ENCODE measurements at places on chromosomes 13 and 19.
A peak's percentile ranks its signal among the peaks of the same experiment; 100 is the strongest.

GRCh38 chr13:48687249-48687648 is 33.5 kb downstream of the CYSLTR2 start:
- no peak for DNase-seq

GRCh38 chr13:75419656-75420055 is 62.3 kb downstream of the TBC1D4 start:
- no peak for DNase-seq

GRCh38 chr19:10292789-10293636 is 3.3 kb downstream of the ICAM5 start:
- no peak for DNase-seq

GRCh38 chr13:98541701-98542203 is 35.2 kb downstream of the STK24 start:
- DNase-seq = no peak

- no peak for DNase-seq
These were observed 22.0 kb downstream of the GPX4 start for GRCh38 chr19:1125601-1126467.

GRCh38 chr13:36192166-36192565 is 22.2 kb downstream of the SOHLH2 start:
- no peak for DNase-seq

- no peak for DNase-seq
These were observed 16.2 kb downstream of the TMTC4 start for GRCh38 chr13:100658363-100658762.

GRCh38 chr13:90717451-90717936 is 630.0 kb upstream of the MIR17HG start:
- DNase-seq = no peak

DNA sequence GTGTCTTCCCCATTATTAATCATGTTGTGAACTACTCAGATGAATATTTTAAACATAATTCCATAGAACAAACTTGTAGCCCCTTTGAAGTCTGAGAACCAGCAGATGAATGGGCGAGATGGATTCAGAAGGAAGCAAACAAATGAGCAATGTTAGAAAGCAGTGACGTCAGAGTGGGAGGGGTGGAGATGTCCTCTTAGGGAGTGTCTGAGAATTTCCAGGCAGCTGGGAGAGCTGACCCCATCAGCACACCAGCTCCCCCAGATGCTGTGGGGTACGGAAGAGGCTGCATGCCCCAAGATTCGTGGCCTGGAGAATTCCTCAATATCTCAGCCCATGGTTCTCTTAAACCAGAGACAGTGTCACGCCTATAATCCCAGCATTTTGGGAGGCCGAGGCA is 68.6 kb downstream of the DPF1 start:
- no peak for DNase-seq

DNA sequence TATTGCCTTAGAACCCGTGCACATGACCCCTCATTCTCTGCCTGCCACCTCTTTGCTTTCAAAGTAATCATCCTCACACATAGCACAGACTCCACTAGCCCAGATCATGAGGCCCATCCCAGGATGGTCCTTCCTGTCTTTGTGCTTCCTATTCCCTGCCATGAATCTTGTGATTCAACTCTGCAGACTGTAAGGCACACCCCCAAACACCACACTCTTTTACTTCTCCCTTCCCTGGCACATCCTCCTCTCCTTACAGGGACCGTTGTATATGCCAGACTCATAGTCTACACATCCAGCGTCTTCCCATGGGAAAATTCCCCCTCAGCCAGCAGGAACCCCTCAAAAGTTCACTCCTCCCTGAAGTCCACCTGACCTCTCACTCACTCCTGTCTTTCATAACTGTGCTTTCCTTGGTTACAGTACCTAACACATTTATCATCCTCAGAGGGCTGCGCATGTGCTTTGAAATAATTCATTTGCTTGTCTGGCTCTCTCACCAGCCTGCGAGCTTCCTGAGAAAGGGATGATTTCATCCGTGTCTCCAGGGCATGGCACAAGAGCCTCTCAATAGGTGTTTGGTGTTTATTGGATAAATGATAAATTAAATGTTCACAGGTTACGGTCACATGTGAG is 26.8 kb upstream of the LRCH1 start:
- no peak for DNase-seq

- no peak for DNase-seq
These were observed 62.2 kb downstream of the DCT start for GRCh38 chr13:94417294-94417693.

GRCh38 chr19:30388819-30389218 is 16.6 kb downstream of the ZNF536 start:
- DNase-seq = no peak

GRCh38 chr19:31296741-31297390 is 52.4 kb downstream of the TSHZ3 start:
- DNase-seq = no peak

DNA sequence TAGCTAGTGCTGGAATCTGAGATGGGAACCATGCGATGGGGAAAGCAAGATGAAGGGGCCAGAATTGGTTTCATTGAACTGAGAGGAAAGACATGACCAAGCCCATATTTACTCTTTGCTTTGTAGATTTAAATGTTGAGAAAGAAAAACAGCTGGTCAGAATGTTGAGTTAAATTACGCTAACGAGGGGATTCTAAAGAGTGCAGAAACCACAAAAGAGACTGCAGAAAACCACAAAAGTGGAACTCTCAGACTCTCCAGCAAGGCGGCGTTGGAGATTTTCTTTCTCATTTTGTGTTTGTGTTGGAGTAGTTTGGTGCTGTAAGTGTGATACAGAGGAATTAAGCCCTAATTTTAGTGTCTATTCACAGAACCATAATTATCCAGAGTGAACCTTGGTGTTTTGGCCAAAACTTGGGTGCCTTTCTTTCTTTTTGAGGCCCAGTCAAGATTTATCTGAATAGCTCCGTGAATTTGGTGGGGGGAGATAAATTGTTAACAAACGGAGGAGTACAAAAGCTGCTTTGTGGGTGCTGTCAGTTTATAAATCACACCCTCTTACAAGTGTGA is 26.3 kb downstream of the SAE1 start:
- no peak for DNase-seq

DNA sequence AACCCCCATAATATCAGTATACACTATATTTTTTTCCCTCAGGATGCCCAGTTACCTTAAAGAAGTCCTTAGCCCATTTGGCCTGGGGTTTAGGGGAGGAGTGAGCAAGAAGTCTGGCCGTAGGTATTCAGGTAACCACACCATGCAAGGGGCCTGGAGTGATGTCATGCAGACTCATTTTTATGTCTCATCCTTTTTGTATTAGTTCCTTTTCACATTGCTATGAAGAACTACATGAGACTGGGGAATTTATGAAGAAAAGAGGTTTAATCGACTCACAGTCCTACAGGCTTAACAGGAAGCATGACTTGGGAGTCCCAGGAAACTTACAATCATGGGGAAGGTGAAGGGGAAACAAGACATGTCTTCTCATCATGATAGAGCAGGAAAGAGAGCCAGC is 12.2 kb downstream of the TPP2 start:
- DNase-seq = no peak

DNA sequence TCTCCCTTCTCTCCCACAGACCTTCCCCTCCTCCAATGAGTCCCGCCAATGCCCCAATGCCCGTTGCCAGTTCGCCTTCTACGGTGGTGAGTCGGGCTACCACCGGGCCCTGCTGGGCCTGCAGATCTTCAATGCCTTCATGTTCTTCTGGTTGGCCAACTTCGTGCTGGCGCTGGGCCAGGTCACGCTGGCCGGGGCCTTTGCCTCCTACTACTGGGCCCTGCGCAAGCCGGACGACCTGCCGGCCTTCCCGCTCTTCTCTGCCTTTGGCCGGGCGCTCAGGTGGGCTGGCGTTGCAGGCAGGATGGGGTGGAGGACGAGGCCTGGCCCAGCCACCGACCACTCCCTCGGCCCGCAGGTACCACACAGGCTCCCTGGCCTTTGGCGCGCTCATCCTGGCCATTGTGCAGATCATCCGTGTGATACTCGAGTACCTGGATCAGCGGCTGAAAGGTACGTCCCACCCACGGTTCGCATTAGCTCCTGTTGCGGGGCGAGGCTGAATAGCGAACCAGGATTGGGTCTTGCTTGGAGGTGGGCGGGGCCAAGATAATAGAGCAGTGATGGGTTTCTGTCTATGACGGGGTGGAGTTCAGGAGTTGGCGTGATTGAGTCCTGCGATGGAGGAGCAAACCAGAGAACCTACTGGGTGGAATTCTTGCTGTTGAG is 11.1 kb downstream of the SLC44A2 start:
- DNase-seq = no peak

DNA sequence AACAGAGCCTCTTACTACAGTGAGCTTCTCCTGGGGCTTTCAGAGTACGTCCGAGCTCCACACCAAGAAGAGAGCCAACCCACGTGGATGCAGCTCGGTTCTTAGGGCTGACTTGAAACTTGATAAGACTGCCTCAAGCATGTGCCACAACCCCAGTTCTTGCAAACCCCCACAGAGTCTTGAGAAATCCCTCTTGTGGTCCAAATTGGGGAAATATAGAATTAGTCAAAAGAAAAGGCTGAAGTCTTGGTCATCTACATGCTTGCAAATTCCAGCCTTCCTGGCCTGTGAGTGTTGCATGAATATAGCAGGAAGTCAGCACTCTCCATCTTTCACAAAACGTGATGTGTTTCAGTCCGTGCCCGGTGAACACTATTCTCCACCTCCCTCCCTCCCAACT is 95.2 kb downstream of the GGACT start:
- no peak for DNase-seq

GRCh38 chr13:32390048-32390447 is 37.9 kb downstream of the N4BP2L1 start:
- DNase-seq = no peak

GRCh38 chr19:41541990-41542584 is 33.9 kb upstream of the CEACAM21 start:
- peak; percentile 65 for DNase-seq

- peak; percentile 55 for DNase-seq
These were observed 6.0 kb downstream of the TEKTIP1 start for GRCh38 chr19:3544742-3545668.

GRCh38 chr13:32443111-32443510 is 15.2 kb upstream of the N4BP2L1 start:
- DNase-seq = no peak

DNA sequence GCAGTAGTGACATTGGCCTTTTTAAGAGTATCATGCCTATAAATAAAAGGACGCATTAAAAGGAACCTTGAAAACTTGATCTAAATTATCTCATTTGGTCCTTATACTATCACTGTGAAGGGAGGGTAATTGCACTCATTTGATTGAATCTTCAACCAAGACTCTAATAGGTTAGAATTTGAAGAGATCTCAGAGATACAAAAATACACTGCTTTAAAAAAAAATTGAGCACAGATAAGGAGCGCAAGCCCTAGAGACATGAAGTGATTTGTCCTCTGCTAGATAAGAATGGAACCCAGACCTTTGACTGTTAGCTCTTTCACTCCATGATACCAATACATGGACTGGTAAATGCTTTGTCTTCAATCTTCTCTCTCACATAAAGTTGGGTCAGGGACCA is 58.2 kb upstream of the RXFP2 start:
- DNase-seq = no peak

DNA sequence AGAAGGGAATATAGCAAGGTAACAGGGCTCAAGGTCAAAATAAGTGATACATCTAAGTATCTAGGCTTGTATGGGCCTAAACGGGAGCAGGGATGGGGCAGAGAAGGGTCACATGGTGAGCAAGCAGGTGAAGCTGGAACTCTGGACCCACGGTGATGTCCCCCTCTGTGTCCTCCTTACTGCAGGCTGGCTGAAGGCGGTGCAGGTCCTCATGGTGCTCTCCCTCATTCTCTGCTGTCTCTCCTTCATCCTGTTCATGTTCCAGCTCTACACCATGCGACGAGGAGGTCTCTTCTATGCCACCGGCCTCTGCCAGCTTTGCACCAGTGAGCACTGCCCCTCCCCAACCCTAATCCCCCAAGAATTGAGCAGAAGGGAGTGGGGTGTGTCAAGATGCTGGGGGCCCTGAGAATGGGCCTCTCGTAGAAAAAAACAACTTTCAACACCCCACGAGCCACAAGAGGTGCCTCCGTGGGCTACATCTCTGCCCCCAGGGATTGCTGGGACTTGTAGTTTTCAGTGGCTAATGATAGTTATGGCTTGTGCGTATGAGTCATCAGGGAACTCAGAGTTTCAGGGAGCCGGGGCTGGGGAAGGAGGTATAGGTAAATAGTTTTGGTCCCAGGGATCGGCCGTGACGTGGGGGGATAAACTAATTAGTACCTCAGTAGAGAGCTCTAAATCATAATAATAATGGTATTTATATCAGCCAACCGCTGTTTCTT is 4.0 kb downstream of the EMP3 start:
- no peak for DNase-seq

- no peak for DNase-seq
These were observed 393.0 kb downstream of the FOXO1 start for GRCh38 chr13:40273253-40274025.

GRCh38 chr13:77416666-77417212 is 89.8 kb upstream of the MYCBP2 start:
- DNase-seq = no peak

DNA sequence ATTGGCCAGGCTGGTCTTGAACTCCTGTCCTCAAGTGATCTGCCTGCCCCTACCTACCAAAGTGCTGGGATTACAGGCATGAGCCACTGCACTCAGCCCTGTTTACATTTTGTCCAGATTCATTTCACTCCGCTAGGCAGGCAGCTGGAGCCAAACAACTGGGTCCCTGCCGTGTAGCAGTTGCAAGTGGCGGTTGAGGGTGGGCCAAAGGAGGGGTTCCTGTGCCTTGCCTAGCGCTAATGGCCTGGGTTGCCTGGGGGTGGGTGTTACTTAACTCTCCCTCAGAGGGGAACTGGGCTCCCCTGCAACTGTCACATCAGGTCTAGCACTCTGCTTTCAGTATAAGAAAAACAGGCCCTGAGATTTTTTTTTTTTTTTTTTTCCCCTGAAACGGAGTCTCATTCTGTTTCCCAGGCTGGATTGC is 7.4 kb downstream of the ACP5 start:
- DNase-seq = no peak

DNA sequence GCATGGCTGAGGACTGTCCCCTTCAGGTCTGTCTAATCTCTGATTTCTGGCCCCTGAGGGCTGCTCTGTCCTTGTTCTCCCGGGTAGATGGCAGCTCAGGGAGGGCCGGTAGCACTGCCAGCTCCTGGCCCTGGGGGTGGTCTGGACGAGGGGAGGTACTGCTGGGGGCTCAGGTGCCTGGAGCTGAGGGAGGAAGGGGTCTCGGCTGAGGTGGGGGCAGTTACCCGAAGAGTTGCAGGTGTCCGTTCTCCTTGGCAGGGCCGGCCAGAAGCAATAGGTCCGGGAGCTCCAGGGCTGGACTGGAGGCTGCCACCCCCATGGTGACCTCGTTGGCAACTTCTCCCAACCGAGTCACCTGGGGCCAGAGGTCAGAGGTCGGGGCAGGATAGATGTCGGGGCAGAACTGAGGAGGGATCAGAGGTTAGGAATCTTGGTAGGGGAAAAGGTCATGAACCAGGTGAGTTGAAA is 1.2 kb upstream of the EMC10 start:
- DNase-seq = no peak

DNA sequence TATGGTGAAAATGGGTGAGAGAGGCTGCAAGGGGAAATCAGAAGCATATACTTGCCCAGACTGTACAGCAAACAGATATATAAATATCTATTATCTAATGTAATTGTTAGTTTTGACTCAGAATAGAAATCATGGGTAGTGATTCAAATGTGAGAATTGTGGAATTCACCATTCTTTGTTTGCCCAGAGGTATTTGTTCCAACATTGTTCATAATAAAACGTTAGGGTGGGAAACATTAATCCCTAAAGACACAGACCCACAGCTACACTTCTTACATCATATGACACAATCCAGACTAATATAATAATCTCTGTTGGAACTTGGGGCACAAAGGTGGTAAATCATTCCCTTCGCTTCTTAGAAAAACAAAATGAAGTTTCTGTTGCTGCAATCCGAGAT is 646.5 kb upstream of the SLITRK6 start:
- no peak for DNase-seq

Data from activated CD8-positive, alpha-beta memory T cell treated with anti-CD3 and anti-CD28 coated beads for 4 hours (primary cell).